ENCODE measurements at places on chromosomes 5 and 9. TPM values are rescaled to one million over a fixed set of nuclear protein-coding genes. Genes with fewer than 3 reads are reported as not detected.

DNA sequence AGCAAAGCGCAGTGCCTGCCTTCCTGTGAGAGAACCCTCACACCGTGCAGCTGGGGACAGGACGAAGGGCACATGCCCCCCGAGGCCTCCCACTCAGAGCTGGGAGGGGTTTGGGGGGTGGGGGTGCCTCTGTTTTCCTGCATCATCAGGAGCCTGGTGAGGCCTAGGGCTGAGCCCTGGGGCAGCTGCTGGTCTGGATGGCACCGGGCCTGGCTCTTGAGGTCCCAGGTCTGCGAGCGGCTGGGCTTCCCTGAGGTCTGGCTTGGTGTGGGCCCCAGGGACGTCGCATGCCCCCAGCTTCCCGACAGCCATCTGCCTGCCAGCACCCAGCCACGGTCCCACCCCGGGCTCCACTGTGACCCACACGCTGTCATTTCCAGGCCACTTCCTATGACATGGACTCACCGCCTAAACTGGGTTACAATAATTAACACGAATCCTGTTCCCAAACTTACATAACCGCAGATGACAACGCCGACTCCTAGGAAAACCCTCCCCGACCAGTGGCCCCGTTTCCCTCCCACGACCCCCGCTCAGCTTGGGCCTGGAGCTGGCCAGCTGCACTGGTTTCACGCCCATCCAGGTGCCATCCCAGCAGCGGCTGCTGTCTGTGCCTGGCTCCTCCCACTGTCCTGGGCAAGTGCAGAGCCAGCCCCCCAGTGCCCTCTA, 8.7 kb downstream of the NACC2 start:
- DNase-seq: no peak
- peaks cover 6% of the 10 kb centered on the region for H3K4me1 ChIP-seq
- no peaks in the 10 kb centered on the region for H3K36me3 ChIP-seq
- H3K27me3 ChIP-seq: no peaks in the 10 kb centered on the region

DNA sequence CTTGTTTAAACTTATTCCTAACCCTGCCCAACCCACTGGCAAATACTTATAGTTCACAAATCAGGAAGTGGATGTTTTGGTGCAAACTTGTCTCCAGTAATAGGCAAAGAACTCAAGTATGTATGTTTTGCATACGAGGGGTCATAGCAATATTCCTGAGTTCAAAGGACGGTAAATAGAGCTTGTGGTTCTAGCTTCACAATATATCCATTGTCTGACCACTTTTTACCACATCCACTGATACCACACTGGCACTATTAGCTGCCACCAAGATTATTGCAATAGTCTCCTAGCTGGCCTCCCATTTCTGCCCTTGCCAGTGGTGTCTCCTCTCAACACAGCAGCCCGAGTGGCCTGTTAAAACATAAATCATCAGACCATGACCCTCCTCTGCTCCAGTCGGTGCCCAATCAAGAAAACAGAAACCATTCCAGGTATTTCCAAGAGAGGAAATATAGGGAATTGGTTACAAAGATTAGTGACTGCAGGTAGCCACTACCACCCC, 17.0 kb downstream of the GRXCR2 start:
- DNase-seq: no peak
- H3K36me3 ChIP-seq: no peaks in the 10 kb centered on the region
- peaks cover 4% of the 10 kb centered on the region for H3K4me1 ChIP-seq
- H3K27me3 ChIP-seq: peaks cover 6% of the 10 kb centered on the region

- no peaks in the 10 kb centered on the region for H3K36me3 ChIP-seq
- H3K27ac ChIP-seq: no peak overlapping the region
- H3K4me3 ChIP-seq: no peak overlapping the region
- peaks cover 8% of the 10 kb centered on the region for H3K27me3 ChIP-seq
- DNase-seq: no peak
- no peaks in the 10 kb centered on the region for H3K4me1 ChIP-seq
Observed at GRCh38 chr9:113715086-113715485, 161.0 kb upstream of the ZNF618 start.

DNA sequence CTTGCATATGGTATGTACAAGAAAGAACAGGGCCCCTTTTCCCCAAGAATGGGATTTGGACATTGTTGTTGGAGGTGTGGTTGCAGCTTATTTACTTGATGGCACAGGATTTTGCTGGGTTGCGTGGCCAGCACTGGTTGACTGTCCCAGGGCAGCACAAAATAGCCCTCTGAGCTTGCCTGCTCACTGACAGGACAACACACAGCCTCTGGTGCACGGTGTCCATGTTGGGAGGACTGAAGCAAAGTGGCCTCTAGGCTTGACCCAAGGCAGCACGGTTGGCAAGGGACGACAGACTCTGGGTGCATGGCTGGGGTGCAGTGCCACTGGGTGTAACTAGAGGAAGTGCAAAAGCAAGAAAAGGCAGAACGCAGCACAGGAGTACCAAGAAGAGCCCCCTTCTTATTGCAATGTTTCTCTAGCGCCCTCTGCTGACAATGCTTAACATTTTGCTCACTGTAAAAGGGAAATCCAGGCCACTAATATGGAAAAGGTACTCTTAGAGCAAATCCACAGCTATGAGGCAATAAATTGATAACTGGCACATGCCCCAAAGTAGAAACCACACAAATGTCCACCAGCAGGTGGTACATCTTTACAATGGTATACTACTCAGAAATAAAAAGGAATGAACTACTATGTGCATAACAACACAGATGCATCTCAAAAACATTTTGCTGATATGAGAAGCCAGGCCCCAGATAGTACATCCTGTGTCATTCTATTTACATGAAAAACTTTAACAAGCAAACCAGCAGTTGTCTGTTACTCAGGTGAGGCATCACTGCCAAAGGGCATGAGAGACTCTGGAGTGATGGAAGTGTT, 47.4 kb upstream of the BARX1 start:
- H3K27ac ChIP-seq: no peak overlapping the region
- peaks cover 6% of the 10 kb centered on the region for H3K27me3 ChIP-seq
- no peaks in the 10 kb centered on the region for H3K4me1 ChIP-seq
- no peak overlapping the region for H3K4me3 ChIP-seq

FAM78A gene
- 52.3 TPM for total RNA-seq

IFNA2 gene
- total RNA-seq: not detected

GABRA1 gene
- not detected for total RNA-seq

PAEP gene
- not detected for total RNA-seq

STKLD1 gene
- total RNA-seq: 0.82 TPM

All from activated CD4-positive, alpha-beta T cell treated with anti-CD3 and anti-CD28 coated beads for 36 hours (primary cell).